Vein endothelial cell (primary cell): ENCODE measurements at places on chromosomes 13 and 19. TPM values are rescaled to one million over a fixed set of nuclear protein-coding genes. Genes with fewer than 3 reads are reported as not detected.

Gene TFDP1
- 58.5 and 94.3 TPM in 2 replicates for total RNA-seq

Gene ZNF541
- 0.19 and 0.33 TPM in 2 replicates for total RNA-seq

Gene NALCN
- total RNA-seq = 8.5 and 9.5 TPM in 2 replicates

Gene ZNF8
- 8.2 and 8.5 TPM in 2 replicates for total RNA-seq

Gene NTN5
- total RNA-seq = not detected in 2 replicates

Gene KLHL1
- not detected in 2 replicates for total RNA-seq

Gene THSD1
- total RNA-seq = 67.3 and 85.3 TPM in 2 replicates

Gene STARD13
- 30.7 and 33.6 TPM in 2 replicates for total RNA-seq

Gene CEACAM3
- total RNA-seq = not detected in 2 replicates

Gene CEACAM8
- total RNA-seq = not detected in 2 replicates

Gene IZUMO2
- total RNA-seq = not detected in 2 replicates

Gene ZNF304
- 8.5 and 9.0 TPM in 2 replicates for total RNA-seq

Gene DGKH
- 20.9 and 27.2 TPM in 2 replicates for total RNA-seq

Gene SELENOW
- 342 and 531 TPM in 2 replicates for total RNA-seq

Gene CRX
- not detected in 2 replicates for total RNA-seq

Gene TRMT1
- total RNA-seq = 35.1 and 43.1 TPM in 2 replicates

Gene RFPL4A
- total RNA-seq = 2.3 TPM in 1 of 2 replicates, not detected in the other

Gene VPS36
- 22.9 and 31.0 TPM in 2 replicates for total RNA-seq

Gene RASAL3
- 21.1 and 38.5 TPM in 2 replicates for total RNA-seq

Gene ZNF628
- 2.5 and 9.8 TPM in 2 replicates for total RNA-seq

Gene JSRP1
- not detected in 2 replicates for total RNA-seq

Gene ERICH6B
- not detected in 2 replicates for total RNA-seq

Gene SIGLEC10
- not detected in 2 replicates for total RNA-seq

Gene CCNA1
- total RNA-seq = 2.3 and 3.2 TPM in 2 replicates
